Sigmoid colon (tissue), 7 donors: ENCODE measurements at places on chromosomes 11 and 22. TPM values are rescaled to one million over a fixed set of nuclear protein-coding genes. Genes with fewer than 3 reads are reported as not detected.

- no peak for DNase-seq
Measured at GRCh38 chr11:131649856-131650255, 279.4 kb downstream of the NTM start.

DNA sequence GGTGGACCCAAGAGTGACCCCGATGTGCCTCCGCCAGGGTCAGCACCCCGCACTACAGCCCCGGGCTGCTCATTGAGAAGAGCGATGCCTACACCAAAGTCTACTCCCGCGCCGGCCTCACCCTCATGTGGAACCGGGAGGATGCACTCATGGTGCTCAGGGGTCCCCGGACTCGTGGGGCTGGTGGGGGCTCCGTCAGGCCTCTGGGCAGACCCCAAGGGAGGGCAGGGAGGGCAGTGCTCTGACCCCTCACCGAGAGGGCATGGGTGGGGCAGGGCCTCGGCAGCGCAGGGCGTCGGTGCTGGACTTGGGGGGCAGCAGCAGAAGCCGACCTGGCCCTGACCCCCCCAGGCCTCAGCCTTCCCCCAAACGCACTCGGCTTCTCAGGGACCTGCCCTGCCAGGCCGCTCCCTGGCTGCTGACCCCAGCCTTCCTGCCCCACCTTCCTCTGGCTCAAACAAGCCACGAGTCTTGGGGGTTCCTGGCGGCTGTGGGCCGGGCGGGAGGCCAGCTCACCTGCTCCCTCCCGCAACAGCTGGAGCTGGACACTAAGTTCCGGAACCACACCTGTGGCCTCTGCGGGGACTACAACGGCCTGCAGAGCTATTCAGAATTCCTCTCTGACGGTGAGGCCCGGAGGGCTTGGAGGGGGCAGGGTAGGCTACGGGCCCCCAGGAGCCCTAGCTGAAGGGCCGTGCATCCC is 2.9 kb downstream of the MUC2 start:
- peak; percentile 40 for DNase-seq

GRCh38 chr11:3046641-3047040 is 10.6 kb downstream of the CARS1 start:
- no peak for DNase-seq

- DNase-seq, result no peak
Measured at GRCh38 chr22:37522482-37522881, 3.3 kb upstream of the CARD10 start.

Gene INSC
- total RNA-seq, result 2.9 TPM

Gene ANO9
- total RNA-seq, result 0.16 TPM
